Stimulated activated naive CD8-positive, alpha-beta T cell treated with anti-CD3 and anti-CD28 coated beads, Interleukin-15, amount 100 ng/mL, for 72 hours (primary cell): ENCODE measurements at places on chromosomes 7 and 10.

GRCh38 chr7:64183126-64183742 lies 23.8 kb upstream of the ZNF735 start:
- peak; percentile 32 for DNase-seq

GRCh38 chr10:47331954-47332353 lies 9.7 kb downstream of the GDF2 start:
- DNase-seq, result no peak

DNA sequence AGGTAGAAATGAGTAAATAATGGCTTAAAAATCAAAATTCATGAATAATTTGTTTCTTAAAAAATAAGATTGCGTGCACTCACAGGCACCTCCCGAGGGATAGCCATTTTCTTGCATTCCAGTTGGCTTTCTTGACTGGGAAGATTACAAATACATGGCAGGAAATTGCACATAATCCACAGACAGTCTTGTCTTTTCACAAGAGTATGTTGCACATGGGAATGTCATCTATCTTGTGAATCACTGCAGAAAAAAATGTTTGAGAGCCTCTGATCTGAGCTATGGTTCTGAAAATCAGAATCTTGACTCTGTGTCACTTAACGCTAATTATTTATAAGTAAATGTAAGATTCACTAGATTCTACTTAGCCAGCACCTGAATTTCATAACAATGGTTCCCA lies 74.1 kb upstream of the PRKG1 start:
- no peak for DNase-seq

- DNase-seq, result peak; percentile 52
Observed at GRCh38 chr7:130971297-130971696, 237.3 kb upstream of the KLF14 start.

- no peak for DNase-seq
Observed at GRCh38 chr10:3510741-3511140, 274.3 kb downstream of the KLF6 start.

DNA sequence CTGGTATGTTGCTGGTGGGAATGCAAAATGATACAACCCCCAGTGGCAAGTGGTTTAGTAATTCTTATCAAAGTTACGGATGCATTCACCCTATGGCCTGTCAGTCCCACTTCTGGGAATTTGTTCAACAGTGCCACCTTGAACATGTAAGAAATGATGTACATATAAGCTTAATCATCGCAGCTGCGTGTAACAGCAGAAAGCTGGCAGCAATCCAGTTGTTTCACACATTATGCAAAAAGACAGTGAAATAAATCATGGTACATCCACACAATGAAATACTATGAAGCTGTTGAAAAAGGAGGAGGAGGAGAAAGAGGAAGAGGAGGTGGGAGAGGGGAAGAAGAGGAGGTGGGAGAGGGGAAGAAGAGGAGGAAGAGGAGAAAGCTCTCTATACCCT lies 76.2 kb upstream of the MYL10 start:
- no peak for DNase-seq

DNA sequence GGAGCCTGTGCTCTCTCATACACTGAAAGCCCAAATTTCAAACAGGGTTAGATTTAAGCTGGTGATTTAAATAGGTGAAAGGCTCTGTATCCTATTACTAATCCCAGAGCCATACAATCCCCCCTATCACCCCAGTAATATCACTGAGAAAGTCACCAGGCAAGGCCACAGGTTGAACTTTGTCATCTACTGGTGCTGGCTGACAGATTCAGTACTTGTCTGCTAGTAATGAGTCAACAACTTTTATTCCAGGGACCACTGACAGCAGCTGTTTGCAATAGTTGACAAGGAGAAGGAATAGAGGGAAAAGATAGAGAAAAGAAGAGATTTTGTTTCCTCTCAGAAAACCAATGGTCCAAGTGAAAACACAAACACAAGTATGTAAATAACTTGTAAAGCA lies 10.4 kb downstream of the ASB15 start:
- no peak for DNase-seq

DNA sequence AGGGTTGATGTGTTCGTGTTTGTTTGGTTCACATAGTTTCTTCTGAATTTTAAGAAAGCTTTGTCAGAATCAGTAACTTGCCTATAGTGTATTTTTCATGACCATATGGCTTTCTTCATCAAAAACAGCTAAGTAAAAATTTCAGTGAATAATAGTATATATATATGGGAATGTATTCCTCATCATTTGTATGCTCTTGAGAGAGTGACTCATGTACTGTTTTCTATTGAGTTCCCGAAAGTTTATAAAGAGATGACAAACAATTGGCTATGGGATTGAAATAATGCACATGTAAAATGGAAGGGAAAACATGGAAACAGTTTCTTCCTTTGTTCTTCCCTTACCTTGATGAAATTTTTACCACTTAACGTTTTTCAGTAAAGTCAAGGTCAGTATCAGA lies 56.4 kb downstream of the KAT6B start:
- no peak for DNase-seq

DNA sequence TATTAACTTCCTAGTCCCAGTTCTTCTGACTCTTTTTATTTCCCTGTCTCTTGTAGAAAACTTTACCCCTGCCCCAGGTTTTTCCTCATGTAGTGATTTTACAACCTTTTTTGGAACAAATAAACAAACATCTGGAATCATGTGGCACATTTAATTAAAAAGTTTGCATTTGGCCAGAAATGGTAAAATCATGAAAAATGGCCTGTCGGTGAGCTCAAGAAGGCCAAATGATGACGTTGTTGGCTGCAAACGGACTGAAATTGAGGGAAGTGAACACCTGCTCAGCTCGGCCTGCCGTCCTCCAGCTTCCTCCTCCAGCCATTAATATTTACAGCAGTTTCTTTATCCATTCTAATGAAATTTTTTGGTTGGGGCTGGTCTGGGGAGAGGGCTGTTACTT lies 902.8 kb downstream of the LRMDA start:
- DNase-seq, result no peak

GRCh38 chr7:119271147-119271779 lies 1001.7 kb upstream of the KCND2 start:
- DNase-seq, result no peak

DNA sequence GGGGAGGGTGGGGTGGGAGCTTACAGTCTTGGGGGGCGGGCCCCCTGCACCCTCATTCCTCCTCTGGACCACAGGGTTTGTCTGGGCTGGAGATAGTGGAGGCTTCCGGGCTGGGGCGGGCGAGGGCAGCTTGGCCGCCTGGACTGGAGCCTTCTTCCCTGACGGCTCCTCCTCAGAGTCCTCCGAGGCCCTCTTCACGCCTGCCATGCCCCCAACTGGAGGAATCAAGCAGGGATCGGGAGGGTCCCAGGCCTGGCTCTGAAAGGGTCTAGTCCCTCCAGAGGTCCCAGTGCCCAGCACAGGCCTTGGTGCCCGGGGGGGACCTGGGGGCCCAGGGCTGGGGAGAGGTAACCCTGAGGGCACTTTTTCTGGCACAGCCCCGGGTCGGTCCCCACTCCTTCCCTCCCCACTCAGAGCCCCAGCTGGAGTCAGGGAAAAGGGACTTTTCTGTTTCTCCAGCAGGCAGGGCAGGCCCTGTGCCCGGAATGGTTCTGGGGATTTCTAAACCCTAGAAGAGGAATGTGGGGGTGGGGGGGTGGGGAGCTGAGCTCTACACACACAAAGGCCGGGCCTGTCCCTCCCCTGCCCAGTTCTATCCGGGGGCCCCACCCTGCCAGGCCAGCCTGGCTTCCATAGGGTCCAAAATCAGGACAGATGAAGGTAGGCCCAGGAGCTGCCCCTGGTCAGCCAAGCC lies 11.6 kb downstream of the MICALL2 start:
- DNase-seq, result no peak

- no peak for DNase-seq
Observed at GRCh38 chr10:129334266-129334665, 132.8 kb upstream of the MGMT start.

DNA sequence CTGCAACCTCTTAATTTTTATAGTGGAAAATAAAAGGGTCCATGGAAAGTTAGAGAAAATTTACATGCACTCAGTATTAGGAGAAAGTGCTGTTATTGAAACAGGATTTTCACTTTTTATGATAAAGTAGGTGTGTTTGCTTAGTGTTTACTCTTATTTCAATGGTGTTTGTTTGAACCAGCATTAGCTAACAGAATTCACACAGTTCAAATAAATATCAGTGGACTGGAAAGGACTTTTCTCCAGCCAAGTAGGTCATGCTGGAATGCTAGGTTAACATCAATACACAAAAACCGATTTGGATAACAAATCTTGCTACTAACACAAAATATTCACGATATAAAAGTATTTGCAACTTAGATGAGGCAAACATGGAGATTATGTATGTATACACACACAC lies 49.4 kb upstream of the BET1 start:
- no peak for DNase-seq

- no peak for DNase-seq
Observed at GRCh38 chr7:36035186-36035585, 117.9 kb upstream of the EEPD1 start.

DNA sequence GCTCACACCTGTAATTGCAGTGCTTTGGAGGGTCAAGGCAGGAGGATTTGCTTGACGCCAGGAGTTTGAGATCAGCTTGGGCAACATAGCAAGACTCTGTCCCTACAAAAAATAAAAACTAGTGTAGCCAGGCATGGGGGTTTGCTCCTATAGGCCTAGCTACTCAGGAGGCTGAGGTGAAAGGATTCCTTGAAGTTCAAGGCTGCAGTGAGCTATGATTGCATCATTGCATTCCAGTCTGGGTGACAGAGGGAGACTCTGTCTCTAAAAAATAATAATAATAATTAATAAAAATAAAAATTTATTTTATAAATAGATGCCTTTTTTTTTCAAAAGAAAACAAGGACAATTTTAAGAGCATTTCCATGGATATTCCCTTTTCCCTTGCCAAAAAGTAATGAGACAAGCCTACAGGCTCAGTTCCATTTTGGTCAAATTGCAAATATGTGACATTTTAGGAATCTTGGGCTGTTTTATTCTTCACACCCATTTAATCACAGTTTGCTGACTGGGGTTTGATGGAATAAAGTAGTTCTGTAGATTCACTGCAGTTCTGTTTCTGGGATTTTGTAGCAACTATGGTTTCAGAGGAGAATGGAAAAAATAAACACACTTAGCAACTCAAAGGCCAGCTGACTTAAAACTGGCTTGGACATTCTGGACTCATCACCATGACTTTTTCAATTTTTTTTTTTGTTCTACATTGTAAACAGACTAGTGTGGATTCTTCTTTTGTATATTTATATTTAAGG lies 48.4 kb upstream of the ARHGAP21 start:
- no peak for DNase-seq

DNA sequence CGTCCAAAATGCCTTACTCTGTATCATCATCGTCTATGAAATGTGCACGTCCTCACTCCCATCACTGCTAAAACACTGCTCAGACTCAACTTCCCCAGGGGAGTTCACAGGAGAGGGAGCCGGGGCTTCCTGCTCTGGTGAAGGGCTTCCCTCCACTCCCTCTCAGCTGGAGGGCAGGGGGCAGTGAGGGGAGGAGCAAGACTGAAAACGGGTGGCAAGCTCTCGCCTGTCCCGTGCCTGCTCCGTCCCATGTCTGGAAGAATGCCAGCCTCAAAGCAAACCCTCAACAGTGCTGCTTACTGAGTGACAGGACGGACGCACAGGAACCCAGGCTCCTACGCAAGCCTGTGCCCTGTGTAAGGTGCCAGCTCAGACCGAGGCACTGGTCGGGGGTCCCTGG lies 25.1 kb downstream of the PRKAG2 start:
- DNase-seq, result no peak

- no peak for DNase-seq
Observed at GRCh38 chr10:43689618-43689954, 40.9 kb upstream of the ZNF32 start.

- no peak for DNase-seq
Observed at GRCh38 chr10:30602747-30603146, 26.8 kb downstream of the LYZL2 start.

GRCh38 chr10:96446966-96447596 lies 66.6 kb downstream of the TLL2 start:
- DNase-seq, result no peak

GRCh38 chr7:40437498-40437897 lies 302.7 kb downstream of the SUGCT start:
- DNase-seq, result no peak

GRCh38 chr10:19819419-19820033 lies 3.3 kb downstream of the PLXDC2 start:
- DNase-seq, result no peak

- no peak for DNase-seq
Observed at GRCh38 chr7:19670806-19671205, 38.0 kb downstream of the POLR1F start.

DNA sequence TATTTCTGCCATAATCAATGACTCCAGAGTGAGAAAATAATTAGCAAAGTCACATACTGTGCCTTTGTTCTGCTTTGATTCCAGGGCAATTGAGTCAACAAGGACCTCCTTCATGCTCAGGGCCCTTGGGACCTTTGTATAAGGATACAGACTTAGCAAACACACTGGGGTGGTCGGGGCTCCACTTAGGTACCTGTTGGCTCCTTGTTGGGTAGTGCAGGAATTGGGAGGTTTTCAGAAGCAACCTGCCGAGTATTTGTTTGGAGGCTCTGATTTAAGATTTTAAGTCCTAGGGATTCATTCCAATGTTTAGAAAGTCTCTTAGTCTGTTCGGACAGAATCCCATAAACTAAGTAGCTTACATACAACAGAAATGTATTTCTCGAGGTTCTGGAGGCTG lies 3.0 kb downstream of the ADCK2 start:
- DNase-seq, result no peak

- DNase-seq, result no peak
Observed at GRCh38 chr7:155488483-155489127, 30.7 kb downstream of the EN2 start.
